NCI-H1092 treated with DMSO at 0.1 percent for 48 hours (cell line): ENCODE measurements at places on chromosomes 3 and 15.

GRCh38 chr3:150985711-150986110 is 13.2 kb upstream of the CLRN1 start:
- no peak for DNase-seq

DNA sequence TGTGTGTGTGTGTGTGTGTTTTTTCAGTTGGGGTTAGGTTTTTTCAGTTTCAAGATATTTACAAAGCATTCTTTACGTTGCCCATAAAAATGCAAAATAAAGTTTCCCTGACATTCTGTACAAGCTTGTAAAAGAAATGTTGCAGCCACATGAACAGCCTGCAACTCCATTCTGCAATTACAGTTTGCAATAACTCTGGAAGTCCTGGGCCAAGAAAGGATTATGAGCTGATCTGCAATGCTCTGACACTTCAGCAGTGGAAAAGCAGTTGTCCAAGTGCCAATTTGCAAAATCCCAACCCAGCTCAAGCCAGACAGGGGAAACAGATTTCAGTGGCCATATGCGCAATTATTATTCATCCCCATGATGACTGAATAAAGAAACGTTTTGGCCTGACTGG is 322.1 kb downstream of the MEX3B start:
- no peak for DNase-seq

GRCh38 chr3:171986757-171987518 is 52.4 kb upstream of the FNDC3B start:
- no peak for DNase-seq

GRCh38 chr15:35992791-35993190 is 446.8 kb upstream of the DPH6 start:
- DNase-seq: no peak

- no peak for DNase-seq
Measured at GRCh38 chr3:32910954-32911353, 40.5 kb upstream of the CCR4 start.

GRCh38 chr3:139468399-139468798 is 7.9 kb downstream of the RBP2 start:
- peak; percentile 80 for DNase-seq

DNA sequence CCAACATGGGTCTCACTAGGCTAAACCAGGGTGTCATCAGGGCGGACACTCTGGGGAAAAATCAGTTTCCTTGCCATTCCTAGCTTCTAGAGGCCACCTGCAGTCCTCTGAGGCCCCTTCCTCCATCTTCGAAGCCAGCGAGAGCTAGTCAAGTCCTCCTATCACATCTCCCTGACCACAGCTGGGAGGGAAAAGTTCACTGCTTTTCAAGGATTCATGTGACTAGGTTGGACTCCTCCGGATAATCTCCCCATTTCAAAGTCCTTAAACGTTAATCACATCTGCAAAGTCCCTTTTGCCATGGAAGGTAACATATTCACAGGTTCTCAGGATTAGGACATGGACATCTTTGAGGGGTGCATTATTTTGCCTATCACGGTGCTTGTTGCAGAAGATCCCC is 35.9 kb upstream of the MAP3K13 start:
- DNase-seq: no peak

- DNase-seq: no peak
Measured at GRCh38 chr3:169054471-169054870, 609.0 kb downstream of the MECOM start.

DNA sequence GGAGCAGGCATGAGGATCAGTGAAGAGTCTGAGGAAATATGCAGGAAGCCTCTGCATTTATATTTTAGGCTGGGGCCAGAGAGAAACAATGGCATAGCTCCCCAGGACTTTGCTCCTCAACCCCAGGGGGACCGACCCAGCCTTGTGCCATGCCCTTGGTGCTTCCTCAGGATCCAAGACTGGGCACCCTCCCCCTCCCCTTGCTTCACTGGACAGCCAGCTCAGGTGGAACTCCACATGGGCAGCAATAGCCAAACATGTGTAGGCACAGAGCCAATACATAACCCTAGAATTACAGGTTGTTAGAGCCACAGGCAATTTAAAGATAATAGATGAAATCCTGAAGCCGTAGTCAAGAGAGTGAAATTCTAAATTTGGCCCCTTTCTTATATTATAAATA is 73.0 kb upstream of the ETV5 start:
- no peak for DNase-seq

DNA sequence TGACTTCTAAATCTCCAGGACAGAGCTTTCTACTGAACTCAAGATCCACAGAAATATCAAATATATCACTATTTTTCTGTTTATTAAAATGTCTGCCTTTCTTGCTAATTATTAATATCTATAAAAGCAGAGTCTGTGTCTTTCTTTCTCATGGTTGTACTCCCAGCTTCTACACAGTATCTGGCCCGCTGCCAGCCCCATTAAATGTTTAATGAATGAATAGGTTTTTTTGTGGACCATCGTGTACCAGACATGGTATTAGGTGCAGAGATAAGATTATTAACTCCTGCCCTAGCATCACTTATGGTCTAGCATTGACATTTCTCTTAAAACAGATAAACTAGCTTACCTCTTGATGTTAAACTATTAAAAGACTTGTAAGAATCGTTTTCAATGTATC is 111.4 kb upstream of the RBMS3 start:
- DNase-seq: no peak

- peak; percentile 99 for DNase-seq
Measured at GRCh38 chr3:113167825-113168801, 43.2 kb upstream of the BOC start.

DNA sequence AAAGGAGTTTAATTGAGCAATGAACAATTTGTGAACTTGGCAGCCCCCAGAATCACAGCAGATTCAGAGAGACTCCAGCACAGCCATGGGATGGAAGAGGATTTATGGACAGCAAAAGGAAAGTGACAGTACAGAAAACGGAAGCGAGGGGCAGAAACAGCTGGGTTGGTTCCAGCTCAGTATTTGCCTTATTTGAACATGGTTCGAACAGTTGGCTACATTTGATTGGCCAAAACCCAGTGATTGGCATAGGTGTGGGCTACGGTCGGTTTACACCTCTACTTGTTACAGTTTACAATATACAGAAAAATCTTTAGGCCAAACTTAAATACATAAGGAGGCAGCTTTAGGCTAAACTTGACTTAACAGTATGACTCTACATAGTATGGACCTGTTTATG is 9.7 kb upstream of the MAP3K13 start:
- no peak for DNase-seq

GRCh38 chr15:85986116-85986515 is 93.6 kb upstream of the AGBL1 start:
- DNase-seq: no peak

DNA sequence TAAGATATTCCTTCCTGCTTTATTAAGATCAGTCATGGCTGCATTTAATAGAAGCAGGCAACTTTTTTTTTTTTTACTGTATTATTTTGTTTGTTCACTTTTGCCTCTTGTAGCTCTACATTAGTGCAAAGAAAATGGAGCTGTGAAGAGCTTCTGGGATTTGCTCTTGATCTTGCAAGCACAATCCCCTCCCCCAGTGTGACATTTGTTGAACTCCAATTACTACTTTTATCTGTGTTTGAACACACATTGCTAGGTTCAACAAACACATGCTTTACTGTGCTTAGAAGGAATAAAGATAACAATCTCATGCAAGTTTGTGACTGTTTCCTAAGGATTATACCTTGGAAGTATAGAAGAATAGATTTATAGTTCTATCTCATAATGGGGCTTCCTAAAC is 648.8 kb downstream of the NLGN1 start:
- no peak for DNase-seq

DNA sequence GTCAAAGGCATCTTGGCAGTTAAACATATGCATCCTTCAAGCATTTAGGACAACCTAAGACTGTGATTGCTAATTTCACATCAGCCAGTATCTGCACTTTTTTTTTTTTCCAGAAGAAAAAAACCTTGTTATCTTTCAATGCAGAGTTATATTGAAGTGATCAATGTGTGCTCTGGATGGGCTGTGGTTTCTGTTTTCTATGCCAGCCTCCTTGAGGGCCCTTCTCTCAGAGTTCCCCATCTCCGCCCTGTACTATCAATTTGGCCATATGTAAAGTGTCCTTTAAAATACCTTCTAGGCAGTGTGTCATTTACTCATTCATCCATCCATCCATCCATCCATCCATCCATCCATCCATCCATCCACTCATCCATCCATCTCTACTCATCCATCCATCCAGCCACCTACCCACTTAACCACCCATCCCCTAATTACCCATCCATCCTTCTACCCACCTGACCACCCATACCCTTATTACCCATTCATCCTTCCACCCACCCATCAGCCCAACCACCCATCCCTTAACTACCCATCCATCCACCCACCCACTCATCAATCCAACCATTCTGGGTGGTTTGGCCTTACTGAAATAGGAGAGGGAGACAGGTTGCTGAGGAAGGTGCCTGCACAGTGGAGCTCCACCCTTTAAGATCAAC is 322.1 kb downstream of the CHST2 start:
- DNase-seq: no peak

DNA sequence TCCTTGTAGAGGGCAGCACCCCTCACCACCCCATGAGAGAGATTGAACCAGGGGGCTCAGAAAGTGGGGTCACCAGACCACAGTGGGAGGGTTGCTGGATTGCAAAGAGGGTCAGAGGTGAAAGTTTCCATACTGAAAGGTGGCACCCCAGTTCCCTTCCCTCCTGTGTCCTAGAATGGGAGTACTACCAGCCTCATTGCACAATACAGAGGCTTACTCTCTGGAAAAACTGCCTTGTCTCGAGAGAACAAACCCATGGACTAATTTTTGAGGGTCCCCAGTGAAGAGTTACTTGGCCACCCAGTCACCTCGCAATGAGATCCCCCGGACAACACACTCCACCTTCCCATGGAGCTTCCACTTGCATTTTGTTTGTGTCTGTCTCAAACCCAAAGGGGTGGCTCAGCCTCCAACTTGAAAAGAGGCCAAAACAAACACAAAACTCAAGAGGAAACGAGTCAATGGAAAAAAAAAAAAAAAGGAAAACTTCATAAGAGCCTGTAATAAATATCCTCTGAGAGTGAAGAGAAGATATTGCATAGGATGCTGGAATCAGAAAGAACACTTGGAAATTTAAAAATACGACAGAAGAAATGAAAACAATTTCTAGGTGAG is 18.6 kb downstream of the MESP2 start:
- peak; percentile 4 for DNase-seq

DNA sequence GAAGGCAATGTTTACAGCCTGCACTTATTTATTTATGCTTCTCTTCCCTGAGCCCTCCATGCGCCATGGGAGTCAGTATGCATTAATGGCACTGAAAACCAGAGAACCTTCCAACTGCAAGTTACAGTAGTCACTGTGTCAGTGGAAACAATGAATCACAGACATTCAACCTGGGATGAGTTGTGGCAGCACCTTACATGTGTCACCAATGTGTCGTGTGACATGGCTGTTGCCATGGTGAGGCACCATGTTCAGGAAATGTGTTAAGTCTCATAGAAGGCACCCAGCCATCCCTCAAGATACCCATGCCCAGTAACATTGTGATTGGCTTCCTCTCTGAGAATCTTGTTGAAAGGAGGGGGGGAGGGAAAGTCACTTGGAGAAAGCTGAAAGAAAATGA is 105.0 kb downstream of the FOXP1 start:
- DNase-seq: no peak

GRCh38 chr3:50357481-50357880 is 1.8 kb downstream of the TMEM115 start:
- no peak for DNase-seq

DNA sequence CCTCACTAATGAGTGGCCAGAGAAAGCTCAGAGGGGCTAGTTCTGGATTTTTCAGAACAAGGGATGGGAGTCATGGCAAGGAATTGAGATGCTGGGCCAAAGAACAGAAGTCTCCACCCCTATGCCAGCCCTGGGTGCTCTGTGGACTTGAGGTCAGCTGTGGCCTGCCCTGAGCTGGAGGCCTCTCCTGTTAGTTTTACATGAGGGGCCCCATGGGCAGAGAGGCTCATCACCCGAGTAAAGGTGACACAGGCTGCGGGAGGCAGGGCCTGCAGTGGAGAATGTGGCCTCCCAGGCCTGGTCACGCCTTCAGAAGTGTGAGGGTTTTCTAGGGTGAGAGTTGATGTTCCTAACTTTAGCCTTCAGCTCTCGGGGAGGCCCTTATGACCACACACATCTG is 44.9 kb downstream of the ABHD5 start:
- DNase-seq: no peak
